ENCODE measurements at places on chromosomes 4 and X. TPM values are rescaled to one million over a fixed set of nuclear protein-coding genes. Genes with fewer than 3 reads are reported as not detected.

The CLDN22 gene
- total RNA-seq = not detected

The XK gene
- total RNA-seq = not detected

The LIMCH1 gene
- total RNA-seq = 17.1 TPM

The SH3TC1 gene
- 0.96 TPM for total RNA-seq

The USP51 gene
- 1.1 TPM for total RNA-seq

The SPIN2A gene
- 0.26 TPM for total RNA-seq

The P2RY8 gene
- not detected for total RNA-seq

The ATOH1 gene
- total RNA-seq = not detected

The ADH7 gene
- total RNA-seq = not detected

The PNPLA4 gene
- 8.8 TPM for total RNA-seq

The AIFM1 gene
- 33.3 TPM for total RNA-seq

GRCh38 chr4:189656641-189657040 is 284.0 kb upstream of the FRG1 start:
- H3K27ac ChIP-seq = no peak overlapping the region
- DNase-seq = no peak
- H3K4me3 ChIP-seq = no peak overlapping the region
- H3K4me1 ChIP-seq = no peaks in the 10 kb centered on the region
- no peaks in the 10 kb centered on the region for H3K27me3 ChIP-seq
- H3K36me3 ChIP-seq = no peaks in the 10 kb centered on the region

- H3K27ac ChIP-seq = peak overlapping the region; percentile 78
- DNase-seq = peak; percentile 67
- H3K4me3 ChIP-seq = peak overlapping the region; percentile 82
- peaks cover 12% of the 10 kb centered on the region for H3K36me3 ChIP-seq
- H3K4me1 ChIP-seq = peaks cover 56% of the 10 kb centered on the region
Measured at GRCh38 chrX:54178100-54178940, 4.7 kb downstream of the FAM120C start.

DNA sequence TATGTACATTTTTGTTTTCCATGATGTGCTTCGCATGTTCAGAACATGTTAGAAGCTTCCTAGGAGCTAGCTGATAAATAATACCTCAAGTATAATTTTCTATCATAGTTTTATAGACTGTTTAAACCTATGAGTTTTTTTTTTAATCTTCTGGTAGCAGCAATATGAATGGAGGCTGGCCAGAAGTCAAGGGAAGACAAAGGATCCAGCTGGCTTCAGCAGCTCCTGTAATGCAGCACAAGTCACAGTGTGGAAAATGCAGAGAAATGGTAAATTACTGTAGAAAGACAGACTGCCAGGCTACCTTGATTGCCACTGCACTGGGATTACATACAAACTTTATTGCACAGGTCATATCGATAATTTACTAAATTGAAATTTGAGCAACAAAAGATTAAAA is 537.9 kb downstream of the IQCM start:
- H3K27me3 ChIP-seq = 0 out of 2 replicates have a peak, but pooled peaks cover 2% of the 10 kb centered on the region
- no peak for DNase-seq
- H3K4me1 ChIP-seq = no peaks in the 10 kb centered on the region
- no peaks in the 10 kb centered on the region for H3K36me3 ChIP-seq

GRCh38 chr4:107318078-107318477 is 282.0 kb upstream of the DKK2 start:
- no peak overlapping the region for H3K4me3 ChIP-seq
- H3K36me3 ChIP-seq = no peaks in the 10 kb centered on the region
- peak; percentile 7 for DNase-seq
- H3K4me1 ChIP-seq = peaks cover 41% of the 10 kb centered on the region
- H3K27me3 ChIP-seq = 0 out of 2 replicates have a peak, but pooled peaks cover 1% of the 10 kb centered on the region

- H3K36me3 ChIP-seq = no peaks in the 10 kb centered on the region
- no peak for DNase-seq
- peaks cover 7% of the 10 kb centered on the region for H3K4me1 ChIP-seq
Measured at GRCh38 chr4:55744369-55744768, 75.2 kb upstream of the EXOC1L start.

DNA sequence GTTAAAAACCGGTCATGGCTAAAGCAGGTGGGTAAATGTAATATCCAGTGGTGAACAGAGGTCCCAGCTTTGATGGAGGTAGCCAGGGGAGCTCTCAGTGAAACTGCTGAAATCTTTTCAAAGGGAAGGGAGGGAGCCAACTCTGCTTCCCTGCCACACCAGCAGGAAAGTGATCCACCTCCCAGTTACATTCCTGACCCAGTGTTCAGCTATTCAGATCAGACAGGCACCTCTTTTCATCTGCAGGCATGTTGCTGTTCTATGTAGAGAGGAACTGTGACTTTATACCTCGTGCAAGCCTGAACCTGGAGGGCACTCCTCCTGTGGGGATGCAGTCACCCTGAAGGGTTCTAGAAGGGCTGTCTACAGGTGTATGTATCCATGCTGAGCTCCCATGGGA is 37.6 kb downstream of the DCLK2 start:
- H3K27me3 ChIP-seq = no peaks in the 10 kb centered on the region
- no peak for DNase-seq

DNA sequence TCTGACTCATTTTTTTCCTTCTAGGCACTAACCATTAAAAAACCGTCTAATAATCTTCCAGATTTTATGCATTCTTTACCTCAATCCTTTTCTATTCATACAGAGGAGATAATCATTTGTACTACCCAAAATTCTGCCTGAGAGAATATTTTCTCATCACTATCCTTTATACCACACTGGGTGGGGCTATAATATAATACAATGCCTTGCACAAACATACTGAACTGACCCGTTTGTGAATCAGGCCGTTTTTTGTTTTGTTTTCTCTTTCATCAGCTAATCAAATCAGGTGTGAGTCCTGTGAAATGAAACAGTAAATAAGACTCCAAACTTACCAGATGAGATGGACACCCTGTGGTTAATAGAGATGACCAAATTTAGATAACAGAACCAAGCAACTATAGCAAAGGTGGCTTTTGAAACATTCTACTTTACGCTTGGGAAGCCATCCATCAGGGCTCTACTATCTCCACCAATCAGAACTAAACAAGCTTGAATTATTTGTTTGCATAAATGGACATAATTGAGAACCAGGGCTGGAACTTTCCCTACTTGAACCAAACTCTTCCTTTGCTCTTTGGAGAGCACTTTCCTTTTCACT is 573.0 kb downstream of the GABRG1 start:
- H3K36me3 ChIP-seq = no peaks in the 10 kb centered on the region
- no peak overlapping the region for H3K4me3 ChIP-seq
- DNase-seq = no peak
- no peaks in the 10 kb centered on the region for H3K4me1 ChIP-seq
- no peak overlapping the region for H3K27ac ChIP-seq
- no peaks in the 10 kb centered on the region for H3K27me3 ChIP-seq

- H3K27me3 ChIP-seq = peaks cover 8% of the 10 kb centered on the region
- peaks cover 14% of the 10 kb centered on the region for H3K36me3 ChIP-seq
- H3K4me1 ChIP-seq = peaks cover 37% of the 10 kb centered on the region
- DNase-seq = no peak
Measured at GRCh38 chr4:183337349-183337748, 15.1 kb upstream of the CLDN24 start.

GRCh38 chr4:168293386-168293975 is 25.1 kb downstream of the DDX60 start:
- H3K4me1 ChIP-seq = no peaks in the 10 kb centered on the region
- H3K4me3 ChIP-seq = no peak overlapping the region

- H3K36me3 ChIP-seq = peaks cover 28% of the 10 kb centered on the region
- H3K4me1 ChIP-seq = peaks cover 83% of the 10 kb centered on the region
- DNase-seq = no peak
- peak overlapping the region; percentile 8 for H3K4me3 ChIP-seq
Measured at GRCh38 chr4:98557194-98557892, 101.1 kb downstream of the TSPAN5 start.

DNA sequence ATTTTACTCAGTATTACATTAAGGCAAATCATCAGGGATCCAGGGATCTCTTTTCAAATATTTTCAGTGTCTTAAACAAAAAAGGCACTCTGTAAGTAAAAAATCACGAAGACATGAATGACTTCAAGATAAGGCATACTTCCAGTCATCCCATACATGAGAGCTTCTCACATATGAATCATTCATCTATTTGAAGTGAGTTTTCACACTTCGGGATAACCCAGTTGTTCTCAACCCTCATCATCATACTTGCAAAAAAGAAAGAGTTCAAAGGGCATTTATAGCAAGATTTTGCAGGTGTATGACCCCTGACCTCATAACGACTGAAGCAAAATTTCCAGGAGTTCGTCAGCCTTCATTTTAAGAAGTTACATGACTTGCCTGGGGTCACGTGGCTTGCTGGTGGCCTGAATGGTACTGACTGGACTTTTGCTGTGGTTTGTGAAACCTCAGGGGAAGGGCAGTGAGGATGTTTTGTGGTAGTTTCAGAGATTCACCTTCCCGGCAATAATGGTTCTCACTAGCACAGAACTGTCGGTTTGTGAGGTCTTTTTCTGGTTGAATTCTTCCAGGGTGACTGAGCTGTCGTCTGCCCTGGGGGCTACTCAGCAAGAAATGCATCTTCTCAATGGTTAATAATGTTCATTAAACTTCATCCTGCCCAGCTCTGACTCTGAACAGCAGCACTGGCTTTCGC is 115.8 kb upstream of the SHISA3 start:
- DNase-seq = no peak
- no peak overlapping the region for H3K27ac ChIP-seq
- no peaks in the 10 kb centered on the region for H3K36me3 ChIP-seq
- no peak overlapping the region for H3K4me3 ChIP-seq
- H3K27me3 ChIP-seq = no peaks in the 10 kb centered on the region

- DNase-seq = no peak
- H3K4me3 ChIP-seq = no peak overlapping the region
- H3K36me3 ChIP-seq = no peaks in the 10 kb centered on the region
- no peak overlapping the region for H3K27ac ChIP-seq
- no peaks in the 10 kb centered on the region for H3K4me1 ChIP-seq
- H3K27me3 ChIP-seq = no peaks in the 10 kb centered on the region
Measured at GRCh38 chr4:43112139-43112538, 219.6 kb downstream of the GRXCR1 start.

DNA sequence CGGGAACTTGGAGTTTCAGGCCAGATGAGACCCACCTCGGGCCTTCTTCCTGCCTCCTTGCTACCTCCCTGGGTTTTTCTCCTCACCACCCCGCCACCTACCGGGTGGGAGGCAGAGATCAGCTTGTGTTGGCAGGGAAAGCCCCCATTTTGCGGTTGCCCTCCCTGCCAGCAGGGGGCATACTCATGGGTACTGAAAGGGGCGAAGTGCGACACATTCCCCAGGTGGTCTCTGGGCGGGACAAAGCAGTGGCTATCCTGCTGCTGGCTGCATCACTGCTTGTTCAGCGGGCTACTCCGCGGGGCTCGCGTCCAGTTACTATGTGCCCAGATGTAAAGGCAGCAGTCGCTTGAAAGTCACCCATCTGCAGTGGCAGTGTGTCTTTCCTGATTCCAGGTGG is 330.3 kb downstream of the PDHA2 start:
- H3K27me3 ChIP-seq = no peaks in the 10 kb centered on the region
- no peaks in the 10 kb centered on the region for H3K36me3 ChIP-seq
- H3K27ac ChIP-seq = no peak overlapping the region
- no peaks in the 10 kb centered on the region for H3K4me1 ChIP-seq
- H3K4me3 ChIP-seq = no peak overlapping the region
